Aortic smooth muscle cell (primary cell): ENCODE measurements at places on chromosomes 5 and 9. TPM values are rescaled to one million over a fixed set of nuclear protein-coding genes. Genes with fewer than 3 reads are reported as not detected.

RNF180 gene
- 6.1 and 8.2 TPM in 2 replicates for total RNA-seq

FOXD4L3 gene
- total RNA-seq: 0.13 TPM in 1 of 2 replicates, not detected in the other

NDUFA8 gene
- total RNA-seq: 31.5 and 39.6 TPM in 2 replicates

ANXA1 gene
- 1,496 and 1,599 TPM in 2 replicates for total RNA-seq

TRIP13 gene
- total RNA-seq: 14.2 and 26.2 TPM in 2 replicates
